SHP77 treated with DMSO at 0.1 percent for 48 hours (cell line): ENCODE measurements at places on chromosomes 16 and 17.
A peak's percentile ranks its signal among the peaks of the same experiment; 100 is the strongest.

GRCh38 chr17:80942423-80943345 lies 49.0 kb upstream of the CHMP6 start:
- no peak for DNase-seq

DNA sequence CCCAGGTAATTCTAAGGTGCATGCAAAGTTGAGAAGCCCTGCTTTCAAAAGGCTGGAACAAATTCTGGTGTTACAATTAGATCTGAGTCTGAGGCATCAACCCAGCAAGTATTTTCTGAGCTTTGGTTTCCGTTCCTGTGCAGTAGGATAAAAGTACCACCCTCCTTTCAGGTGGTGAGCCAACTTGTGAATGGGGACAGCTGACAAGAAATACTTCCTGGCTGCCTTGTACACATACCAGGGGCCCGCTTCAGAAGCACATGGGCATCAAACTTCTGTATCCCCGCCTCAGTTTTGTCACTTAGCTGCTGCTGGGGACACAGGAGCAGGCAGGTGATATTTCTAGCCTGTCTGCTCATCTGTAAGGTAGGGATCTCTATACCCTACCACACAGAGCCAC lies 252.2 kb downstream of the CPPED1 start:
- no peak for DNase-seq

DNA sequence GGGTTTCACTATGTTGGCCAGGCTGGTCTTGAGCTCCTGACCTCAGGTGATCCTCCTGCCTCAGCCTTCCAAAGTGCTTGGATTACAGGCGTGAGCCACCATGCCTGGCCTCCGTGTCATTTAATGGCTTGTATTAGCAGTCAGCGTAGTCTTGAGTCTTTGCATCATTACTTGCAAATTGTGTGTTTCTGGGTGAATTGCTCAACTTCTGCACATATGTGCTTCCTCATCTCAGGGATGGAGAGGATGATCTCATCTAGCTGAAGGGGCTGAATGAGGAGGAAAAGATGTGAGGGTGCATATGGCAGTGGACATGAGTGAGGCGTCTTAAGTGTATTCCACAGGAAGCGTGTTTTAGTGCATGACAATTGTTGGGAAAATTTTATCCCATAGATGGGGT lies 155.8 kb downstream of the SNX29 start:
- DNase-seq, result no peak

DNA sequence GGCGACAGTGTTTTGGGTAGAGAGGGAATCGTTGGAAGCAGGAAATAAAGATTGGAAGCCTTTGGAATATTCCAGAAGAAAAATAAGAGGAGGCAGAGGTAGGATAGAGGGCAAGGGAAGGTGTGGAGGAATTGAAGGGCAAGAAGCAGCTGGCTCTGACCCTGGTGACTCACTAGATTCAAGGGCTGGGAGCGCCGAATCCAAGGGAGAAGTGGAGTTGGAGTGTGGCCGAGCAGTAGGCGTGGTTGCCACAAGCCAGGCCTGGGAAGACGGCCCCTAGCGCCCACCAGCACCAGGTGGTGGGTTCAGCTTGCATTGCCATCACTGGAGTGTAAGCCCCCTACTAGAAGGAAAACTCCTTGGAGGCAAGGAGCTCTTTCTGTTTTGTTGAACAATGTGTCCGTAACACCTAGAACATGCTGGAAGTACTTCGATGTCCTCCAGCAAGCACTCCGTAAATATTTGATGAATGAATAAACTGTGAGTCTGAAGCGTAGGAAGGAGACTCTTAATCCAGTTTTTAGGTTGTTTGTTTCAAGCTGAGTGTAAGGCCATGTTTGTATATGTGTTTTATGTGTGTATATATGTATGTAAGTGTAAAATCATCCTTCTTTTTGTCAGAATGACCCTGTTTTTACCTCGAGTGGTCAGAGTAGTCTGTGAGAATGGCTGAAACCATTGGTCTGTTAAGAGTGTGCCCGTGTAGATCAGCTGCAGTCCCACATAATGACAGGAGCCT lies 139.5 kb downstream of the CMIP start:
- no peak for DNase-seq

DNA sequence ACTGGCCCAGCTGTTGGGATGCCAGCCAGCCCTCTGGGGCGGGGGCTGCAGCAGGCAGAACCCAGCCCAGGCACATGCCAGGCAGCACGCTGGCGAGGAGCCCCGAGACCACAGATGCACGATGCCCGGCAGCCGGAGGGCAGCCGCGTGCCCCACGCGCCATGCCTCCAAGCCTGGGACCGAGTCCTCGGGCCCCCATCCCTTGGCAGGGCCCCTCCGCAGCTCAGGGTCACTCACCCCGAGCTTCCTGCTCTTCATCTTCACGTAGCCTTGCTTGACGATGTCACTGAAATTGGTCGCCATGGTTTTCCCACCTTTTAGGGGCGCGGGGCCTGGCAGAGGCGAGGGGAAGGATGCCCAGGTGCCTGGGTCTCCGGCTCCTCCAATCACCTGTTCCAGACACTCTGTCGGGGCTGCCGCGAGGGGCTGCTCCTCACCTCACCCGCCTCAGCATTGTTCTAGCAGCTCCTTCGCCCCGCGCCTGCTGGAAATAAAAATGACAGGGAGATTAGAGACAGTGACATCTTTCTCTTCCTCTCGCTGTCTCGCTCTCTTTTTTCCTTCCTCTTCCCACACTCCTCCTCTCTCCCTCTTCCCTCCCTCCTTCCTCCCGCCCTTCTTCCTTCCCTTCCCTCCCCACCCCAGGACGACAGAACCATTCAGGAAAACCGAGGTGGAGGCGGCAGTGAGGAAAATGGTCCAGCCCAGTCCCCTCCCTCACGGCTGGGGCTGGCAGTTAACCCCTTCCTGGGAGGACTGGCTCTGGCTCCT lies 6.9 kb downstream of the DOK4 start:
- DNase-seq, result peak; percentile 17

GRCh38 chr17:81693509-81694210 lies 9.5 kb upstream of the MRPL12 start:
- no peak for DNase-seq

DNA sequence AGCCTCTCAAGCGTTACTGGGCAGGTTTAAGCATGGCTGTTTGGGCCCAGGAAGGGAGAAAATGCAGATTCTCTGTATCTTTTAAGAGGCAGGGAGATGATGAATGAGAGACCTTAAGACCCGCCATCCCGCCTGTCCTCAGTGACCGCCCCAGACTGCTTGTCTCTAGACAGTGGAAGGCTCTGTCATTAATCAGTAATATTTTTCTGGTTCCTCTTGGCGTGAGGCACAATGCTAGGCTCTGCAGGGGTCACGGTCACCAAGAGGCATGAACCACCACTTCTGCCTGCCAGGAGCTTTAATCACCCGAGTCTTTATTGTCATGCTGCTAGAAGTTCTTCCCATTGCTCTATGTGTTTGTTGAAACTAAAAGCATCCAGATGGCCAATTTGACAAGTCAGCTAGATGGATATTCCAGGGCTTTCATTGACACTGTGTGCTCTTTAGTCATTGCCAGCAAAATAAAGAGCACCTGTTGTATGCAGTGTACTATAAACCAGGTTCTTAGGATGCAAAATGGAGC lies 3.2 kb downstream of the SLC6A2 start:
- no peak for DNase-seq

- DNase-seq, result no peak
These were observed 5.0 kb upstream of the NAGLU start for GRCh38 chr17:42530952-42531454.

DNA sequence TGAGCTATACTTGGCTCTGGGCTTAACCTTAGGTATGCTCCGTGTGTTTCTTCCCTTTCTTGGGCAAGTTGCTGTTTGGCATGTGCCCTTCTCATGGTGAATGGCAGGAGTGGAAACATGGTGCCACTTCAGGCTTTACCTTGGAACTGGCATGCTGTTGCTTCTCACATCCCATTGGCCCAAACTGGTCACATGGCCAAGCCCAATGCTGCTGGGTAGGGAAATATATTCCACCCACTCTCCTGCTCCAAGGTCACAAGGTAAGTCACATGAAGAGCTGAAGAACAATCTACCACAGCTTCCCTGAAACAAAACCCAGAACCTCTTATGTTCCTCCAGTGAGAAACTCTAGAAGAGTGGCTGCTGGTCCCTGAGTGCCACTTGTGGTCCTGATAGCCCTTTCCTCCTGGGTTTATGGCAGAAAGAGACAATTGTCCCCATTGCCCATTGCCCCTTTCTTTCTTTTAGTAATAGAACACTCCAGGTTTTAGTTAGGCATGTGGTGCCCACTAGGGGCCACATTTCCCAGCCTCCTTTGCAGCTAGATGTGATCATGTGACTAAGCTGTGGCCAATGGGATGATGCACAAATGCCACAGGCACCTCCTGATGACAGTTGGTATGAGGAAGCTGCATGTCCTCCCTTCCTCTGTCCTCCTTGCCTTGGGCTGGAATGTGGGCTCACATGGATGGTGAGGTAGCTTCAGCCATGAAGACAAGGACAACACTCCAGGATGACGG lies 50.3 kb downstream of the MEOX1 start:
- DNase-seq, result no peak

DNA sequence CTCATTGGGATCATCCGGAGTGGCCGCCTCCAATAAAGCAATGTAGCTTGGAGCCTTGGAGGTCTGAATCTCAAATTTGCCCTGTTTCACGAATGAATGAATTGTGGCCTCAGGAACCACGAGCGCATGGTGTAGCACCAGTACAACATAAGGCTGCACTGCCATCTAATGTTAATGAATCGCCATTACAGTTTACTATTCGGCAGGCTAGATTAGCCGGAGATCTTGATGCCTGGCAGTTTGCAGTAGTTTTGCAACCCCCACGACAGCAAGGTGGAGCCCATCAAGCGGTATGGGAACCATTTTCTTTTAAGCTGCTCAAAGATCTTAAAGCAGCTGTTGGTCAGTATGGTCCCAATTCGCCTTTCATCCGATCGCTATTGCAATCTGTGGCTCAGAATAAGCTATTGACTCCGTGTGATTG lies 18.8 kb downstream of the ALOX15B start:
- peak; percentile 95 for DNase-seq

DNA sequence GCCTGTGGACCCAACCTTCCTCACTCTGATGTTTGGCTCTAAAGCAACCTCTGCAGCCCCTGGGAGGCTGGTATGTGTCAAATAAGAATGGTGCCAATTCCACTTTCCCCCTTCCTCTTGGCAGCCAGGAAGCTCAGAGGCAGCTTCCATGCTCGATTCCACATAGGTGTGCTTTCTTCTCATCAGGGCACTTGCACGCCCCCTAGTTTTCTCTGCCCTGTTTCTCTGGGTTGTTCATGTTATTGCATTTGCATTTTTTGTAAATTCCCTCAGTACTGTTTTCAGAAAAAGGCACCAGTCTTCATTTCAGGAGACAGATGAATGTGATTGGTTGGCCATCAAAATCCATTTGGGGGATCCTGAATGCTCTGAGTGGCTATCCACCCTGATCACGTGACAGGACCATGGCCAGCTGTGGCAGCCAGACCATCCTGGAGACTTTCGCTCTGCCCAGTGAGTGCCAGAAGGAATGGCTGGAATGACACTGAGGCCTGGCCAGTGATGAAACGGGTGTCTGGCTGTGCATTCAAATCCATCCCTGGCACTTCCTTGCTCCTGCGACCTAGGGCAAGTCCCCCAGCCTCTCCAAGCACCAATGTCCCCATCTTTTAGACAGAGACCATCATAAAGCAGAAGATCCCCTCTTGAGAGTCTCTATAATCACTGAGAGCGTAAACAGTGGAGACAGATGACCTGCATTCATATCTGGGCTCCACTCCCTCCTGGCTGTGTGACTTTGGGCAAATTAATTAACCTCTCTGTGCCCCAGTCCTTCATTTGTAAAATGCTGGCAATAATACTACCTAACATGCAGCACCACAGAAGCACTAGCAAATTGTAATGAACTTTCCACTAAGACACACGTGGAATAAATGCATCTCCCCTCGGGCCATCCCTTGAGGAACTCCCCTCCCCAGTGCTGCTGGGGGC lies 56.4 kb downstream of the CNGB1 start:
- no peak for DNase-seq

DNA sequence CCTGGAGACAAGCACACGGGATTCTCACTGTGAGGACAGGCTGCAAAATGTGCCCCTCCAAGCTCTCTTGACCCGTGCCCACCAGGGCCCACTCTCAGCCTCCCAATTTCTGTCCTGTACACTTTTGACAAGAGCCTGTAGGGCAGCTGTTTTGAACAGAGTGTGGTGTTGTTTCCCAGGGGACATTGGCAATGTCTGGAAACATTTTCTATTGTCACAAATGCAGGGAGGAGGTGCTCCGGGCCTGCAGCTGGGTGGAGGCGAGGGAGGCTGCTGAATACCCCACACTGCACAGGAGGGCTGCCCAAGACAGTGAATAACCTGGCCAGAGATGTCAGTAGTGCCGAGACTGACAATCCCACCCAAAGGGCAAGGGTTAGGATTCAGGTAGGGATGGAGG lies 10.5 kb downstream of the CEP295NL start:
- no peak for DNase-seq

GRCh38 chr16:69313469-69313868 lies 2.3 kb downstream of the VPS4A start:
- no peak for DNase-seq

DNA sequence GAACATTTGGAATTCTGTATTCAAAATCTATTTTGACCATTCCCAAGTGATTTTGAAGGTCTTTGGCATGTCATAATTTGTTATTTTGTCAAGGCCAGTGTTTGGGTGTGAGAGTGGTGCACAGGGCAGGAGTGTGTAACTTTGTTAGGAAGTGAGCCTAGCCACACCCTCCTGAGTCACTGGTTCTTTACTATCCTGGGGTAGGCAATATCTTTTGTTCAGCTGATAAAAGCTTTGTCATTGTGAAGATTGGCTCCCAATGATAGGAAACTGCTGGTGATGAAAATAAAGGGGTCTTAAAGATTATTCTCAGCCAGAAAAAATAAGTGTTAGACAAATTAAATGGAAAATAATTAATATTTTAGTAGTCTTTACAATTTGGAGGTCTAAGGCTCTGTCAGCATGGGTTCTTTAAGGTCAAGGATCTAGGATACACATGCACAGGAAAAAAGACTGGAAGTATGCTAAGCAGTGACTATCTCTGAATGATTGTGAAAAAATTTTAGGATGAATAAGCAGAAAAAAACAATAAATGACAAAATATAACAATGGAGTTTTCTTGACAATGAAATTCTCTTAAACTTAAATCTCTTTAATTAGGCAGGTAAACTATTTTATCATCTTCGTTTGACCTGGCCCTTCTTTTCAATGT lies 5.1 kb downstream of the UBN1 start:
- no peak for DNase-seq

DNA sequence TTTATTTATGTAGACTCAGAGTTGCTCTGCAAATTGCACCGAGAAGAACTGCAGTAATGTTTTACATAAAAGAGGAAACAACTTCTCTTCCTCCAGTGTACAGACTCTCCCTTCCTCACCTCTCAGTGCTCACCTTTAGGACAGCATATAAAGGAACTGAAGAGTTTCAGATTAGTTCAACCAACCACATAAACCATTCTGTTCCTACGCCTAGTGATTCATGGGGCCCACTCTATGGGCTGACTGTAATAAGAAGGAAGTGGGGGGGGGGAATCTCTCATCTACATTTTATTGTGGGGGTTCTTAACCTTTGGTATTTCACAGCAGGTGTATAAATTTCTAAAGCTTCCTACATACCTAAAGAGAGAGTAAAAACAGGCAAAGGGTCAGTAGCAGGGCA lies 18.3 kb downstream of the ZSWIM7 start:
- DNase-seq, result no peak

- no peak for DNase-seq
These were observed 23.1 kb downstream of the SPACA3 start for GRCh38 chr17:33014751-33015150.

GRCh38 chr17:3683054-3683511 lies 12.9 kb downstream of the P2RX5 start:
- DNase-seq, result no peak
